CMK (cell line): ENCODE measurements at places on chromosomes 16 and 17.

DNA sequence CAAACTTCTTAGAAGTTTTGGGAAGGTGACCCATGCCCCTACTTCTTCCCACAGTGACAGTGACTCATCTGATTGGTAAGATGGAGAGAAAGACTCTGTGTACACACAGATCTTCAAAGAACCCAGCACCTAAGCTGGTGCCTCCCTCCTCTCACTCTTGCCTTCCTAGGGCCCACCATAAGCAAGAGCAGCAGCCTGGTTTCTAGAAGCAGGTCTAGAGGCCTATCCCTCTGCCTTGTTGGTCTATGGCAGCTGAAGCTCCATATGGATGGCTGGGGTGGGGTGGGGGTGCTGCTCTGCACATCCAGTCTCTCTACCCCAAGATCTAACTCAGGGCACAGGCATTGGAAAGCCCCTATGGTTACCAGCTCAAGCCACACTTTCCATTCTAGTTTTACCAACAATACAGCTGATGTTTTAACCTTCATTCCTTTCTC, 47.5 kb downstream of the STAT3 start:
- no peak for DNase-seq

DNA sequence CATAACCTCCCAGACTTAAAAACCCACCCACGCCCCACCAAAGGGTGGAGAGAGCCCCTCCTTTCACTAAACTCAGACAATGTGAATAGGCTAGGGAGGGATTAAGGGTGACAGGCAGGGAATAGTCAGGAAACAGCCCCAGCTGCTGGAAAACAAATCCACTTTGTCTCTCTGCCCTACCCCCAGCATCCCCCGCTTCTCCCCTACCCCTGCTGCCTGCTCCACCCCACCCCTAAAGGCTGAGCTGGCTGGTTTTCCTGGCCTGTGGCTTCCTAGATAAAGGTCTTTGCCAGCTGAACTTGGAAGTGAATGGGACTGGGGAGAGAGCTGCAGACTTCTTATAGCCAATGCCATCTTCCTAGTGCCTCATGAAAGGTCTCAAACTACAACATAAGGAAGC, 15.0 kb downstream of the CAVIN1 start:
- DNase-seq, result no peak

GRCh38 chr17:2697611-2698162, 13.9 kb downstream of the CLUH start:
- DNase-seq, result no peak

DNA sequence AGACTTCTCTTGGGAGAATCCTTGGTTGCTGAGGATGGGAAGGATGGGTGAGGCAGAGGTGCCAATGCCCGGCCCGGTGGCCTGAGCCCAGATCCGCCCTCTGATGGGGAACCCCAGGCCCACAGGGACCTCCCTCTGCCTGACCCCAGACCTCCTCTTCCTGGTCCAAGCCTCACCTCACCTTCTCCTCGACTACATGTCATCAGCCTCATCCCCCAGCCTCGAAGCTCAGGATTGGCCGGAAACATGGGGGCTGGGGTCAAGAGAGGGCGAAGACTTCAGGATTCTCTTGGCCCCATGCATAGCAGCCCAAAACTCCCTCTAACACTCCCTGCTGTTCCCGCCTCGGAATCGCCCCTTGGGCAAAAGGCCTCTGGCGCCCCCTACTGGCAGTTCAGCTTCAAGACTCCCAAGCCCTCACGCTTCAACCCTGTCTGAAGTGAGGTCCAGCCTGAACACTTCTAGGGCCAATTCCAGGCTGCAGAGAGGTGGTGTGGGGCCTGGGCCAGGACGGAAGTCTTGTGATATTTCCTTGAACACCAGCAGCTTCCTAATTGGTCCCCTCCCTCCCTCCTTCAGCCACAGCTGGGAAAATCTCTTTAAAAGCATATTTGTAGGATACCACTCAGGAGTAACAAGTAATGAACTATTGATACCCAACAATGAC, 47.2 kb downstream of the ARHGAP27 start:
- peak; percentile 73 for DNase-seq

DNA sequence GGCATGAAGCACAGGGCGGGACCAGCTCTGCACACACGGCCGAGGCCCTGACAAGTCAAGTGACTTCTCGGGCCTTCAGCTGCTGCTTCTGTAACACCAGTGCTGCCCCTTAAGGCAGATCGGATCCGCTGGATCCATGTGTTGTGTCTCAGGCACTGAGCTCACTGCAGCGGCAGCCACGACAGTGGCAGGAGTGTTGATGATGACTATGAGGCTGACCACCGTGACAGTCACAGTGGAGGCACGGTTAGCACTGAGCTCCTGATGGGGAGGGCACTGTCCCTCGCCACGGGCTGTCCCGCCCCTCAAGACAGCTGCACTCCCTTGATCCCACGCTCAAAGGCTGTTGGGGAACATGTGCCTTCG, 29.4 kb downstream of the PEMT start:
- DNase-seq, result no peak

- no peak for DNase-seq
Measured at GRCh38 chr16:50878966-50879615, 137.2 kb downstream of the CYLD start.

GRCh38 chr17:76917829-76918228, 49.6 kb downstream of the MGAT5B start:
- no peak for DNase-seq
